Natural killer cell (primary cell): ENCODE measurements at places on chromosomes 2 and 18.

GRCh38 chr2:172282944-172283343, 144.4 kb upstream of the ITGA6 start:
- no peaks in the 10 kb centered on the region for H3K36me3 ChIP-seq
- H3K27me3 ChIP-seq: no peaks in the 10 kb centered on the region
- no peak overlapping the region for H3K4me3 ChIP-seq

GRCh38 chr2:241803387-241804325, 5.3 kb upstream of the NEU4 start:
- DNase-seq: peak; percentile 72
- peaks cover 22% of the 10 kb centered on the region for H3K4me1 ChIP-seq
- H3K27me3 ChIP-seq: peaks cover 14% of the 10 kb centered on the region
- peak overlapping the region; percentile 34 for H3K4me3 ChIP-seq

DNA sequence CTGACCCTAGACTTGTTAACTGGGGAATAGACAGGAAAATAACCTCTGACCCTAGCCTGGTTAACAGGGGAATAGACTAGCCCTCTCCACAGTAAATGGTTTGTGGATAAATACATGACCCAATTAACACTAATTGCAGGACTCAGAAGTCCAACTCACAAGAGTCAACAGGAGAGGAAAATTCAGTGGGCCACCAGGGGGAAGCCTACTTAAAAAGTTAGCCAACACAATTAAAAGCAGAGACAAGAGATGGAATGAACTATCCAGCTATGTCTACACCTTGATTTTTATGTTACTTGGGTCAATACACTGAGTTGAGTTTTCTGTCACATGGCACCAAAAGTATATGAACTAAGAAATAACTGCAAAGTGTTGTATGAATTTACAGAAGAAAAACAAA, 158.8 kb upstream of the SLC39A10 start:
- H3K27me3 ChIP-seq: no peaks in the 10 kb centered on the region
- H3K36me3 ChIP-seq: no peaks in the 10 kb centered on the region
- no peak overlapping the region for H3K4me3 ChIP-seq
- DNase-seq: peak; percentile 78

DNA sequence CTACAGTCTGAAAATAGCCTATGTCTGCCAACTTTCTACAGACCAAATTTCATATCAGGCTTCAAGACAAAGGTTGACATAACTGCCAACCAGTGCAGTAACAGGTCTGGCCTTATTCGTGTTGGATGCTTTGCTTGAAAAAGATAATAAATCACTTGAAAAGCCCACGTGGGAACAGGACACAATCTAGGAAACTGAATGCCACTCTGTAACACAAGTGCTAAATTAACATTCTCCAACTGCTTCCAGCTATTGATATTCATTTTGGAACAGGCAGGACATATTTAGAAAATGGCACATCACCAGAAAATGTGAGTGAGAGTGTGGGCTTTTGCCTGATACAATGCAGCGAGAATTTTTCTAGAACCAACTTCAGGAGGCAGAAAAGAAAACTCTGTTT, 165.9 kb upstream of the CCDC150 start:
- no peaks in the 10 kb centered on the region for H3K4me1 ChIP-seq
- H3K27me3 ChIP-seq: no peaks in the 10 kb centered on the region
- no peaks in the 10 kb centered on the region for H3K36me3 ChIP-seq
- DNase-seq: no peak
- no peak overlapping the region for H3K27ac ChIP-seq
- H3K4me3 ChIP-seq: no peak overlapping the region
